ENCODE measurements at places on chromosomes 11 and 22.

DNA sequence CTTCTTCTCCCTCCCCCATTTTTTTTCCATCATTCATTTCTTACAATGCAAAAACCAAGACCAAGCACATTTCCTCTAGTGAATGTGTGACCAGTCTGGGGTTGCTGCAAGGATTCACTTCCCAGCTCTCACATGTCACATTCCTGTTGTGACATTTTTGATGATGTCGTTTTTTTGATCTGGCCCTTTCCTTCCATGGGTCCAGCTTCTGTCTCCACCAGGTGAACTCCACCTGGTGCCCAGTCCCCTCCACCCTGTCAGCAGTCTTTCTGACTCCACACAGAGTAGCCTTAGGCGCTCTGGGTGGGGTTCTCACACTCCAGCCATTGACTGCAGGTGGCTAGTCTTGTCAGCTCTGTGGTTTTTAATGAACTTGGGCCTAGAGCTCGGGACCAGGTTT lies 15.6 kb downstream of the PANX1 start:
- DNase-seq = no peak

DNA sequence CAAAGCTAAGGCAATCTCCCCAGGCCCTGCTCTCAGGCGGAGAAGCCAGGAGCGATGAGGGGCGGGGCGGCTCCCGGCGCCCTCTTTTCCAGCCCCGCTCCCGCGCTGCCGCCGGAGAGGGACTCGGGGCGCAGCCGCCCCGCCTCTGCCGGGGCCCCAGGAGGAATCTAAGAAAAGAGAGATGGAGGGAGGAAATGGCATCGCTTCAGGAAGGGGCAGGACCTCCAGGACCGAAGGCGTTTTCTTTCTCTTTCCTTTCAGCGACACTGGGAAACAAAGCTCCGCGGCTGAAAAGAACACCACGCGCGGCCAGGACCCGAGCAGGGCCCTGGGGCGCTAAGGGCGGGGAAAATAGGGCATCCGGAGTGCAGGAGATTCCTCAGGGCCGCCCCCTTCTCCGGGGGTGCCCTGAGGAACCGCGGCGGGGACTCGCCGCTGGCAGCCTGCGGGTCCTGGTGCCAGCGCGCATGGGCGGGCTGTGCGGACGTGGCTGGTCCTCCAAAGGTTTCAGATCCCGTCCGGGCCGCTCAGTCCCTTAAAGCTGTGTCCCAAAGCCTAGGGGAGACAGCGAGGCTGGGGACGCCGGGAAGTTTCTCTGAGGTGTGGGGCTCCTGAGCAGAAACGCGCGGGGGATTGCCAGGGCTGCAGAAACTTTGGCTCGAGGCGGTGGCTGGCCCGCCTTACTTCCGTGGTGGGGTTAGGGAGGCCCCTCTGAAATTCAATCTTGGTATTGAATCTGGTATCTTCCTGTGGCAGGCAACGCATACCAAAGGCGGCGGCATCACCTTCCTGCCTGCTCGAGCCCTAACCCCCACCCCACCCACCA lies 2.8 kb upstream of the BSX start:
- no peak for DNase-seq

DNA sequence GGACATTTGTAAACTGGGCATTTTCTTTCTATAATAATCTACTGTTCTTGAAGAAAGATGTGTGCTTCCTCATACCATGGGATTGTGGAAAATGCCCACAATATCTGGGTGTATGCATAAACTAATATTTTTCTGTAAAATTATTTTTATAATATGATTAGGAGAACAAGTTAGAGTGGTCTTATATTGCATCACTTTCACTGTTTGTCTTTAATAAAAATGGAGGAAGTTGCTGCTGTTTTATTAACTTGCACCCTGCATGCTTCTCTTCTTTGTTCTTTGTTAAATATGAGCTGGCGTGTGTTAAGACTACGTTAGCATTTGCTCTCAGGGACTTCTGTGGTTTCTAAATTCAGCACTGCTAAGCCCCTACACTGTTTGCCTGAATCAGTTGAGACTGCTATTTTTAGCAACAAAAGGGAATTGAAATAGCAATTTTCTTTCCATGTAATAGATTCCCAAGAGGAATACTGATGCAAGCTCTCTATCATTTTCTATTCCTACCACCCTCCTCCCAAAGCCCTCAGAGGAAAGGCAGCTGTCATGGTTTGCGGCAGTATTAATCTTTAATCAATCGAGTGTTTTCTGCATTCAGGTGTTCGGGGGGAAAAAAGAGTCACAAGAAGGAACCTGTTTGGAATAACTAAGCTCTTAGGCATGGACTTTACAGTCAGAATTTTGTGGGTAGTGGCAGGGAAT lies 56.1 kb downstream of the HSD17B12 start:
- DNase-seq = no peak

DNA sequence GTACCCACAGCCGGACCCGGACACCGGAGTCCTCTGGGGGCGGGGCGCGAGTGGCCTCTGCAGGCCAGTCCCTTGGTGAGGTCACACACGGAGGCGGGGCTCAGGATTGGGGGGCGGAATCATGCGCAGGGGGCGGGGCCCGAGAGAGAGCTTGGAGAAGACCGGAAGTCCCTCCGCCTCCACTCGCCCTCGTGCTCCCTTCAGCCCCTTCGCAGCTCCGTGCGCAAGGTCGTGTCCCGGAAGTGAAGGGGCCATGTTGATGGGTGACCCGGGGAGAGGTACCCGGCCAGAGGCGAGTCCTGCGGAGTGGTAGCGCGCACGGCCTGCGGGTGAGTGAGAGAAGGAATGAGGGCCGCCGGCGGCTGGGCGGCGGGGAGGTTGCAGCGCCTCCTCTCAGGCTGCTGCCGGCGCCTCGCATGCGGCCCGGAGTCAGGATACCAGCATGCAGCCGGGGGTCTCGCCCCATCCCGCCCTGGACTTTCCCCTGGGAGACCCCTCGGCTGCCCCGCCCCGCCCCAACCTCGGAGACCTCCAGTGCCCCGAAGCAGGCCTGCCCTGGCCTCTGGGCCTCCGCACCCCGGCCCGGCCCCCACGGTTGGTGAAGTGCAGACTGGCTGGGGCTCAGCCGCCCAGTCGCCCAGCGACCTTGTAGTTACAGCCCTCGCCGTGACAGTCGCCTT lies at the start of gene MIEF1:
MIEF1 (plus strand) TSS at position 182 of the 680 bp plus-strand sequence. CDS start 9,005 bp downstream, outside the sequence.
- DNase-seq = peak; percentile 98

GRCh38 chr22:23264610-23265367 lies 84.5 kb downstream of the BCR start:
- no peak for DNase-seq

- peak; percentile 74 for DNase-seq
Observed at GRCh38 chr22:40654522-40655167, 18.1 kb upstream of the MRTFA start.

DNA sequence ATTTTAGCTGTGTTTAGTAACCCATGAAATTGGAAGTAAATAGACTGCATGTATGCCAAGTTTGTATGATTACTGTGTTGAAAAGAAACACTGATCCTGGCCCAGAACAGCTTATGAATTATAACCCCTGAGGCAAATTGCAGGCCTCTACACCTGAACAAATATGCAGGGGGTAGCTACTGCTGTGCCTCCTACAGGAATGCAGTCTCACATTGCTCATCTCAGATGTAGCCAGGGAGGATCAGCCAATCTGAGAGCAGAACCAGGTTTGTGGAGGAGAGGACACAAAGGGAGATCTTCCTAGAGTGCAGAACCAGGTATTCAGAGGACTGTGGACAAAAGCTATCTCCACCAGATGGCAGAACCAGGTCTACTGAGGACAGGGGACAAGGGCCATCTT lies 442.2 kb upstream of the DDI1 start:
- no peak for DNase-seq

DNA sequence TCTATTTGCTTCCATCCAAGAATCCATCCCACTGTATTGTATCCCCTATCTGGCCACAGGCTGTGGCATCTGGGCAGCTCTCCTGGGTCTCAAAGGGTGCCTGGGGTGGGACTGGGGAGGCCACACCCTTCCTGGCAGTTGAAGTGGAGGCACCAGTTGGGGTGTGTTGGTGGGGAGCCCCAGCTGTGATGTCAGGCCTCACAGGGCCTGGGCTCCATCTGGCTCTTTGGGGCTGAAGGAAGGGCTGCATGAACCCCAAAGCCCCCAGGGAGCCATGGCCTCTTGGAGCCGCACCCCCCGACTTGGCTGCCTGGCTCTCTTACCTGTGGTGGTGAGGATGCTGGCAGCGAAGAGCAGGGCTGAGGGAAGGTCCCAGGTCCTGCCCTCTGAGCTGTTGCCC lies 469 bp downstream of the KCNK7 start:
- DNase-seq = no peak

GRCh38 chr11:104151404-104152204 lies 12.3 kb downstream of the PDGFD start:
- no peak for DNase-seq

DNA sequence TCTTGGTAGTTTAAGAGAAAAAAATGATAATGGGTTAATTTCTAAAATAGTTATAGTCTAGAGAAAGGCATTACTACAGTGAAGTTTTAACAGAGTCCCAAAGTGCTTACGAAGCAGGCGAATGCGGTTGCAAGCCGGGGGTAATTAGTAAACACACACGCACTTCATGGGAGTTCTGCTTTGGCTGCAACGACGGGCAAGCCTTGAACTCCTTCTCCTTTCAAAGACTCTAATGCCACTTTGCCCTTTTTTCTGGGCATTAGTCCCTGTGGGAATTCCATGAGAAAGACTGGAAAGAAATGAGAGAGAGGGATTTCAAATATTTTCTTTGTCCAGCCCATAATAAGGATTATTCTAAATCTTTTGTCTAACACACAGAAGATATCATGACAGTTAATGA lies 66.1 kb downstream of the TENM4 start:
- DNase-seq = no peak

DNA sequence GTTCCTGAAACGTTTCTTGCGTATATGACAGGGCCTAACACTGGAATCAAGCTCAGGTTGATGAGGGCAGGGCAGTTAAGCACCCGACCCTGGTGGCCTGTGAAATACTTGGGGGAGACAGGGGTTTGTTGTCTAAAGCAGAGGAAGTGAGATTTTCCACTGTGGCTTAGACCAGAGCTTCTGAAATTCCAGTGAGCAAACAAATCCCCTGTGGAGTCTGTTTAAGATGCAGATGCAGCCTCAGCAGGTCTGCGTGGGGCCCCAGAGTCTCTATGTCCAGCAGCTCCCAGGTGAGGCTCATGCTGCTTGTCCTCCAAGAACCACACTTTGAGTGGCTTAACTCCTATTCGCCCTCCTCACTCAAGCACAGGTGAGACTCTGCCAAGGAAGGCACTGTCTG lies 39.1 kb upstream of the PRAME start:
- DNase-seq = no peak

GRCh38 chr11:68762481-68762880 lies 11.2 kb upstream of the TESMIN start:
- no peak for DNase-seq

DNA sequence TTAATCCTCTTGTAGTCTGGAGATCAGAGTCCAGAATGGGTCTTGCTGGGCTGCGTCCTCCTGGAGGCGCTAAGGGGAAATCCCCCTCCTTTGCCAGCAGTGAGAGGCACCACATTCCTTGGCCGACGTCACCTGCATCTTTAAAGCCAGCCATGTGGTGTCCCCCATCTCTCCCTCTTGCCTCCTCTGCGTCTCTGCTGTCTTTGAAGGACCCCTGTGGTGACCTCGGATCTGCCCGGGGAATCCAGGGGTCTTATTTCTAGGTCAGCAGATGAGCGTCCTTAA lies 27.2 kb upstream of the PARVB start:
- no peak for DNase-seq

DNA sequence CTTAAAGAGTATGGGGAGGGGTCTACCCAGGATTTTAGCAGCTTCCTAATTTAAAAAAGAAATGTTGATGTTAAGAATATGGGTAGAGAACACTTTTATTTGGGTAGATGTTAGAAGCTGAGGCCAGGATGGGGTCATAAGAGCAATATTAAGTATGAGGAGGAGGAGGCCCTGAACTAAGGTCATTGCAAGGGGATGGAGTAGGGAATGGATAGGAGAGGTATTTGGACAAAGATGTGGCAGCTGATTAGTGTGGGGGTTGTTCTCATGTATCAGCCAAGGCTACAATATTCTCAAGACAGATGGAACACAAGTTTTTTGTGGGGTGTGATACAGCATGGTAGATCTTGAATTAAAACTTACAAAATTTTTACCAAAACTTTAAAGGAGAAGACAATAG lies 35.7 kb upstream of the GLYATL2 start:
- DNase-seq = no peak

- no peak for DNase-seq
Observed at GRCh38 chr11:88051396-88051795, 123.8 kb downstream of the RAB38 start.

DNA sequence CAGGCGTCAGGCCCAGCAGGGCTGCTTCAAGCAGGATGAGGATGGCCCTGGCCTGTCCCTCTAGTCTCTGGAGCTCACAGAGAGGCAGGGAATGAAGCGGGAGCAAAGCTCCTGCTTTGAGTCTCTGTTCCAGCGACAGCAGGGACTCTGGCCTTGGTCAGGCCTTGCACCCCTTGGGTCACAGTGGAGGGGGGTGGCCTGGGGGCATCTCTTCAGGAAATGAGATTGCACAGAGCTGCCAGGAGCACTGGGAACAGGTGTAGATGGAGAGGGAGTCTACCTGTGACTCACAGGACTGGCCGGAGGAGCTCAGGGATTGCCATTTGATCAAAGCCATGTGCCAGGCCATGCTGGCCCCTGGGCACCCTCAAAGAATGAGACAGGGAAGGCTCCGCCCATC lies 1.6 kb downstream of the ANO1 start:
- DNase-seq = no peak

DNA sequence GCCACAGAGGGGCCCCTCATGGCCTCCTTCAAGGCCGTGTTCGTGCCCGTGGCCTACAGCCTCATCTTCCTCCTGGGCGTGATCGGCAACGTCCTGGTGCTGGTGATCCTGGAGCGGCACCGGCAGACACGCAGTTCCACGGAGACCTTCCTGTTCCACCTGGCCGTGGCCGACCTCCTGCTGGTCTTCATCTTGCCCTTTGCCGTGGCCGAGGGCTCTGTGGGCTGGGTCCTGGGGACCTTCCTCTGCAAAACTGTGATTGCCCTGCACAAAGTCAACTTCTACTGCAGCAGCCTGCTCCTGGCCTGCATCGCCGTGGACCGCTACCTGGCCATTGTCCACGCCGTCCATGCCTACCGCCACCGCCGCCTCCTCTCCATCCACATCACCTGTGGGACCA lies 10.0 kb downstream of the CXCR5 start:
- DNase-seq = no peak

GRCh38 chr11:90332415-90332814 lies 109.6 kb upstream of the CHORDC1 start:
- DNase-seq = no peak

DNA sequence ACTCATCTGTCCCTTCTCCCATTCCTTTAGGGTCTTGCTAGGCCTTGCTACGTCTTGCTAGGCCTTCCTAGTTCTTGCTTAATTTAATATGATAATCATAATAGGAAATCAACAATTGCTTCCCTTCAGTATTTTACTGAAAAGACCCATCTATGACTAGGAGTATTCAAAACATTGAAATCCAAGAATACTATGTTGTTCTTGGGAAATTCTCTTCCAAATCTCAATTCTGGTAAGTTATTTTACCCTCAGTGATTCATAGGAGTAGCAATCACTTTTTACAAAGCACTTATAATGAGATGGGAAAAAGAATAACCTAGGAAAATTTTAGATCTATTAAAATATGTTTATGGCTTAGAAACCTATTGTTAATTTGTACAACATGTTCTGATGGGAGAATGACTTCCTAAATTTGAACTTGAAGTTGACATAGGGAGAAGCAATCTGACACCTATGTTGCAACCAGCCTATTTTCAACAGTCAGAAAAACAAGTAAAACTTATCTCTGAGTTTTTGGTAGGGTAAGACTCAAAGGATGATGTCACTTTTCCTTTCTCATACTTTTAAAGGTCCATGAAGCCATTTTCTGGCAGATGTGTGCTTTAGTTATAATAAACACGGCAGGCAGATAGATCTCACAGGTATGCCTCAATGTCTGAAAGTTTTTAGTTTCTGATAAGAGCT lies 29.5 kb upstream of the HIPK3 start:
- DNase-seq = no peak

GRCh38 chr11:70173018-70173417 lies 30.1 kb upstream of the FADD start:
- DNase-seq = no peak
